A172 (cell line): ENCODE measurements at places on chromosomes 3 and 15. TPM values are rescaled to one million over a fixed set of nuclear protein-coding genes. Genes with fewer than 3 reads are reported as not detected.

Gene GOLGA8S
- not detected in 2 replicates for total RNA-seq

Gene TMCO5A
- total RNA-seq = not detected in 2 replicates

Gene CCR3
- not detected in 2 replicates for total RNA-seq

Gene APBA2
- 25.7 and 34.8 TPM in 2 replicates for total RNA-seq

Gene WDR49
- 0.07 and 0.17 TPM in 2 replicates for total RNA-seq

Gene NOX5
- not detected in 2 replicates for total RNA-seq

Gene P3H2
- total RNA-seq = 12.6 and 30.3 TPM in 2 replicates

Gene MUC20
- 0.05 TPM in 1 of 2 replicates, not detected in the other for total RNA-seq

GRCh38 chr3:188749010-188749617, 422.7 kb upstream of the TPRG1 start:
- peak; percentile 14 for DNase-seq

- DNase-seq = no peak
Measured at GRCh38 chr3:136708333-136708985, 43.7 kb downstream of the STAG1 start.

- no peak for DNase-seq
Measured at GRCh38 chr3:37323494-37323893, 149.1 kb upstream of the LRRFIP2 start.

DNA sequence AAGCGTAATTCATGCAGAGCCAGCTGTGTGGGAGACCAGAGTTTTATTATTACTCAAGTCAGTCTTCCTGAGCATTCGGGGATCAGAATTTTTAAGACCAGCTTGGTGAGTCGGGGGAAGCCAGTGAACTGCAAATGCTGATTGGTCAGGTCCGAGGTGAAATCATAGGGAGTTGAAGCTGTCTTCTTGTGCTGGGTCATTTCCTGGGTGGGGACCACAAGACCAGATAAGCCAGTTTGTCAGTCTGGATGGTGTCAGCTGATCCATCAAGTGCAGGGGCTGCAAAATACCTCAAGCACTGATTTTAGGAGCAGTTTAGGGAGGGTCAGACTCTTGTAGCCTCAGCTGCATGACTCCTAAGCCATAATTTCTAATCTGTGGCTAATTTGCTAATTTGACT, 228.1 kb upstream of the ATP10A start:
- DNase-seq = no peak

DNA sequence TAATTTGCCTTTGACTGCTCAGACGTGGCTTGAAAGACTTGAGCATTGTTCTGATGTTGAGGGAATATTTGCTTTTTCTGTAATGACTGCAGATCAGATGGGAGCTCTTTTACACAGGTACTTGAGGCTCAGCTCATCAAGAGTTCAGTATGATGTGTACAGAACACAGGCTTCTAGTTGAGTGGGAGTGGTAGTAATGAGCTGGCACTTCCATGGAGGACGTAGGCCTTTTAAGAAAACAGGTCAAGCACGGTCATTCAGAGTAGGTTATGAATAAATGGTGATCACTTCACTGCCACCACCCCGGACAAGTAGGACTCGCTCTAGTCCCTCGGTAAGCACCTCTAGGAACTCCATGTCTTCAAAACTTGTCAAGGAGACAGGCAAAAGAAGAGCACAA, 8.8 kb downstream of the EMC4 start:
- no peak for DNase-seq

- no peak for DNase-seq
Measured at GRCh38 chr3:60584250-60584649, 667.0 kb downstream of the FHIT start.

GRCh38 chr3:44421280-44421679, 56.2 kb downstream of the ZNF445 start:
- DNase-seq = no peak

DNA sequence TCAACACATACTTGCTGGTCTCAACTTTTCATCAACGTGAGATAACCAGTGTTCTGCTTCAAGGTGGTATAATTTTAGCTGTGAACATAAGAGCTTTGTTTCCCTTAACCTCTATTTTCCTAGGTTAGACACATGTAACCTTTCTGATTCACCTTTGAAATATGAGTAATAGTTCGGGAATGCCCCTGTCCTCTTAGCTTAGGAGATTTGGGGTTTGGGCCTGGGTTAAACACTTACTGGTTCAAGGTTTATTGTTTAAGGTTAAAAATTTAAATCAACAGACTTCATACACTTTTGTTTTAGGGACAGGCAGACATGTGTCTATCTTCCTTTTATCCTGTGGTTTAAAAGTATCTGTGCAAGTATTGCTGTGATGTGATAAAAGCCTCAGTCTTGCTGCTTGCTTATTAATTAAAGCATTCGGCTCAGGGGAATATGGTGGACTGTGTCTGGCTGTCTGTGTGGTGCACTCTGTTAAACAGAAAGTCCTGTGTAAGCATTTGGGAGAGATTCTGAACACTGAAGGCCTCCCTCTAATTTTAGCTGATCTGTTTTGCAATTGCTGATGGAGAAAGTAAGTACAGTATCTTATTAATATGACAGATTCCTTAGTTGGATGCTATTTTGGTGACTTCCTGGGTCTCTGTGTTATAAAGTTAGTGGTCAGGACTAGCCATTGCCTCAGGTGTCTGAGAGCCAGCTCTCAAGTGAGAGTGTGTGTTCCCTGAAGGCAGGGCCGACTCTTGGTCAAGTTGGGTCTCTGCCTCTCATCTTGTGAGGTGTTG, 81.8 kb downstream of the USP13 start:
- no peak for DNase-seq

DNA sequence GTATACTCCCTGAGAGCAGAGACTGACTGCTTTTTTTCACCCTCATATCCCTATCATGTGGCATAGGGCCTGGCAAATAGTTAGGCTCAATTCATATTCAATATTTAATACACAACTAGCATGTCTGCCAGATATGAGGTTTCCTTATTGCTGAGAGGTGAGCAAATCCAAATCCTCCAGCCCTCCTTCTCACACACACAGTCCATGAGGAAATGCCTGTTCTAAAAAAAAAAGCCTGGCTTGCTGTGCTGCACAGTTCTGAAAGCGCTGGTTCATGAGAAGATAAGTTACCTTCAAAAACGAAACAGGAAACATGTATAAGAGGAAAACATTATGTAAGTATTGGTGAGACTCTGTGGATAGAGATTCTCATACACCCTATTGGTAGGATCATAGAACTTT, 15.5 kb upstream of the ACAP2 start:
- no peak for DNase-seq

GRCh38 chr3:169266986-169267385, 396.5 kb downstream of the MECOM start:
- DNase-seq = no peak

GRCh38 chr15:70271422-70272088, 173.8 kb upstream of the TLE3 start:
- peak; percentile 96 for DNase-seq

- no peak for DNase-seq
Measured at GRCh38 chr3:14512942-14513327, 27.2 kb downstream of the GRIP2 start.

DNA sequence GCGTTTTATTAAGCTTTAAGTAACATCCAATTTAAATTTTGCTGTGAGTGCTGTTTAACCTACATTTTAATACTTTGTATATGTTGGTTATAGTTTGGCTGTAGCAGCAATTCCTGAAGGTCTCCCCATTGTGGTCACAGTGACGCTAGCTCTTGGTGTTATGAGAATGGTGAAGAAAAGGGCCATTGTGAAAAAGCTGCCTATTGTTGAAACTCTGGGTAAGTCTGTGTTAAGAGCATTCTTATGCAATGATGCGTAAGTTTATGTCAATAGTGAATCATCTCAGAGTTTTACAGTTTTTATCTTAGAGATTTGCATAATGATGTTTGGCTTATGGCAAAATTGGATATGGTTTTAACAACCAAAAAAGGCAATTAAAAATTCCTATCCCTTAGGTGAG, 62.7 kb downstream of the ASTE1 start:
- DNase-seq = peak; percentile 87

DNA sequence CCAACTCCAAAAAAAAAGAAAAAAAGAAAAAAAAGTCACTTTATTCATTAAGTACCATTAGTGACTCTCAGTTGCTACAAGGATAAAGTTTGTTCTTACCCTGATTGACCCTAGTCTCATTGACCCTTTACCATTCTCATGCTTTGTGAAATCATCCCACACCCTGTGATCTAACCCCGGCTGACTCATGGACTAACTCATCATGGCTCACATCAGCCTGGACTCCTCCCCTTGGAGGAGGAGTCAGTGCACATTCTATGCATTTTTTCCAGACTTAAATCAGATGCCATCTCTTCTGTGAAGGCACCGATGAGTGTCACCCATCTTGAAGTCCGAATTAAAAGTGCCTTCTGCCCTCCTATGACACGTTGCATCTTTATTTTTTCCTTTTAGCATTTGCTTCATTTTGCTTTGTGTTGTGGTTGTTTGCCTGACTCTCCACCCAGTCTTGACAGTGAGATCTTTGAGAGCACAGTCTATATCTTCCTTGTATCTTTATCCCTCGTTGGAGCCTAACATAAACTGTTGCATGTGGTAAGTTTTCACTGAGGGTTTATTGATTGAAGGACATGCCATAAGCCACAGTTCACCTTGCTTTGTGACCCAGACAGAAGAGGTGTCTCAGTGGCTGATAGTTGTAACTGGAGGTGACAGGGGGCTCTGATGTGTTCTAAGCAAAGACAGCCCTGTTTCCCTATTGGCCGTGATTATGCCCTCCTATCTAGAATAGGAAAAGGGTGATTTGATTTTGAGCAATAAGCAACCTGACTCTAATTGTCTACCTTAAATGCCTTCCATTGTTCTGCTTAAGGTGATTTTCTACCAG, 72.1 kb downstream of the IL1RAP start:
- DNase-seq = peak; percentile 96

DNA sequence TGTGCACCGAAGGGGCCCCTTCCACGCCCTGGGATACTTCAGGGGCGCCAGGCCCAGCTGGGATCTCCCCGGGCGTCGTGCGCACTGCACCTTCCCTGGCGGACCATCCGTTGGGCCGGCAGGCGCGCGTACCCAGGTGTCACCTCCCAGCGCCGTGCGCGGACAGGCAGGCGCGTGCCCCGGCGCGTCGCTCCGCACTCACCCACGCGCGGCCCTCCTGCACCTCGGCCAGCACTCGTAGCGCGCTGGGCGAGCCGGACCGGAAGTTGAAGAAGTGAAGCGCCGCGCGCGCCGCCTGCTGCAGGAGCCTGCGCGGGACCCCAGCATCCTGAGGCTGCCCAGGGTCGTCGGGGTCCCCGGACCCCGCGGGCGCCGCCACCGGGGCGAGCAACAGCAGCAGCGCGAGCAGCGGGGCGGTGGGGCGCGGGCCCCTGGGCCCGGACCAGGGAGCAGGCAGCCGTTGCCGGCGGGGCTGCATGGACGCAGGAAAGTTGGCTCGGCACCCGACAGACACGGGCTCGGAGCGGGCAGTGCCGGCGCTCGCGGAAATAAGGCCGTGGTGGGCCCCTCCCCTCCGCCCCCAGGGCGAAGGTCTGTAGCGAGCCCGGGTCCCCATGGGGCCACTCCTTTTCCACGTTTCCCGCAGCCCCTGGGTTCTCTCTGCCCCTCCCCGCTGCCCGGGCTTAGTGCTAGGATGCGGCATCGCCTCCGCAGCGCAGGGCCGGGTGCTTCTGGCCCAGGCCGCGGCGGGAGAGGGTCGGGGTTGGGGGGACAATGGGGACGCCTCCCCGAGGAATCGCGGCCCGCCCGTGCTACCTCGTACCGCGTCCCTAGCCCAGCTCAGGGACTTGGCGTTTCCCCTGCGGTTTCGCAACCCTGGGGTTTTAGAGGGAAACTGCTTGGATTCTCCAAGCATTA, at the start of gene RARRES1:
TSS of gene RARRES1 (minus strand) at position 520 of the 918 bp plus-strand sequence. CDS start at position 478, 42 bp downstream.
- DNase-seq = no peak

- peak; percentile 41 for DNase-seq
Measured at GRCh38 chr15:96268442-96269204, 61.9 kb upstream of the NR2F2 start.

DNA sequence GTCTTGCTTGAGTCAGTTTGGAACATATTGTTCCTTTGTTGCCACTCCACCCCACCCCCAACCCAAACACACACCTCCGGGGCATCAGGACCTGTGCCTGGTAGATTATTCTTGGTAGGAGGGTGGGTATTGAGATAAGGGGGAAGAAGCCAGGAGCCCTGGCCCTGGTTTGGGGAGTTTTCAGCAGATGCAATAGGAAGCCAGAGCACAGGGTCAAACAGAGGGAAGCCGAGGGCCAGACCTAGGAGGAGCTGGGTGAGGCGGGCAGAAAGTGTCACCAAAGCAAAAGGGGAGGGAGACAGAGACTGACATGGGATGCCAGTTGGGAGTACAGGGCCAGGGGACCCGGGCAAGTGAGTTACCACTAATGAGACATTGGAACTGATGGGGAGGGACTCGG, 163.1 kb downstream of the RPLP1 start:
- no peak for DNase-seq

DNA sequence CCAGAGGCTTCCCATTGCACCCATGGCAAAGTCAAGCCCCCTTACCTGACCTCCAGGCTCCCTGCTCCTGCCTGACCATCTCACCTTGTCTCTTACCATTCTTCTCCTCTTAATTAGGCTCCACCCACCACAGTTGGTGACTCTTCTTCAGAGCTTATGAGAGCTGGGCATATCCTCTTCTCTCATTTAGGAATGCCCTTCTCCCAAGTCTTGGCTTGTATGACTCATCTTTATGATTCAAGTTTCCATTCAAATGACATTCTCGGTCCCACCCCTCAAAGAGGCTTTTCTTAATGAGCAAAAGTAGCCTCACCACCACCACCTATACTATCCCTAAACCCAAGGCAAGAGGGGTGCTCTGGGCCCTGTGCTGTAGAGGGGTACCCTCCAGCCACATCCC, 55.3 kb upstream of the NUDT16 start:
- peak; percentile 18 for DNase-seq

GRCh38 chr3:177835917-177836316, 638.6 kb upstream of the TBL1XR1 start:
- peak; percentile 63 for DNase-seq
